Activated T-cell treated with anti-CD3 and anti-CD28 coated beads, Interleukin-2, amount 50 U/mL, for 72 hours (primary cell): ENCODE measurements at places on chromosomes 6 and 20. TPM values are rescaled to one million over a fixed set of nuclear protein-coding genes. Genes with fewer than 3 reads are reported as not detected.

DNA sequence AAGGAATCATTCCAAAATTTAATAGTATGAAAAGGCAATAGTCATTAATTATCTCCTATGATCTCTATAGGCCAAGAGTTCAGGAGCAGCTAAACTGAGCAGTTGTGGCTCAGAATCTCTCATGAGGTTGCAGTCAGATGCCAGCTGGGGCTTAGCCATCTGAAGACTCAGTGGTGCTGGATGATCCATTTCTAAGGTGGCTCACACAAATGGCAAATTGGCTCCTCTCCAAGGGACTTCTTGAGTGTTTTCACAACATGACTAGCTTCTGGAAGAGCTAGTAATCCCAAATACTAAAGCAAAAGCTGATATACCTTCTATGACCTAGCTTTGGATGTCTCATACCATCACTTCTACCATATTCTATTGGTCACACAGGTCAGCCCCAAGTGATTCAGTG is 104.2 kb downstream of the HAO1 start:
- no peak for DNase-seq
- no peaks in the 10 kb centered on the region for H3K4me1 ChIP-seq
- H3K4me3 ChIP-seq, result no peak overlapping the region
- H3K27me3 ChIP-seq, result no peaks in the 10 kb centered on the region
- no peak overlapping the region for H3K27ac ChIP-seq

DNA sequence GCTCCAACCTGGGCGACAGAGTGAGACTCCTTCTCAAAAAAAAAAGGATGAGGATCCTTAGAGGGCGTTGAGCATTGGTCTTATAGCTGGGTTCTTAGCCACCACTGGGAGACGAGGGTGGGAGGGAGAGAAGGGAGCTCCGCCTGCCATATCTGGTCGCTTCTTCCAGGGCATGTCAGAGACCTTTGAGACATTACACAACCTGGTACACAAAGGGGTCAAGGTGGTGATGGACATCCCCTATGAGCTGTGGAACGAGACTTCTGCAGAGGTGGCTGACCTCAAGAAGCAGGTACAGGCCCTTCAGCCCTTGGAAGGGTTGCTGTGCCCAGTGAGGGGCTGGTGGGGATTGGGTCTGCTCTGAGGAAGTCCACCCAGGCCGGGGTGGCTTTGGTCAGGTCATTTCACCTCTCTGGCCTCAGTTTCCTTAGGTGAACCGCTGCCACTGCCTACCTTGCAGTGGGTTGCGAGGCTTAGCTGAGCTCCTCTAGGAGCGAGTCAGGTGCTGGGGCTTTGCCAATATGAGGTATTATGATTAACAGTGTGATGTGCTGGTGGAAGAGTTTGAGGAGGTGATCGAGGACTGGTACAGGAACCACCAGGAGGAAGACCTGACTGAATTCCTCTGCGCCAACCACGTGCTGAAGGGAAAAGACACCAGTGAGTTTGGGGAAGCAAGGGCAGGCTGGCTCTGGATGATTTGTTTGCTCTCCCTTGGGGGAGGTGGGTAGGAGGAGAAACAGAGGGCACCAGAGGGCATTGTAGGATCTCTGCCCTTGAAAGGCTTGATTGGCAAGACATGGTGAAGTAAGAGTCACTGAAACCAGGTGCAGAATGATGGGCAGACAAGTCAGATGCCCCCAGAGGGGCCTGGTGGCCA is 8.5 kb downstream of the CNPY3 start:
- no peak overlapping the region for H3K27ac ChIP-seq
- peaks cover 35% of the 10 kb centered on the region for H3K4me1 ChIP-seq
- DNase-seq, result no peak
- H3K4me3 ChIP-seq, result no peak overlapping the region
- no peaks in the 10 kb centered on the region for H3K27me3 ChIP-seq

- no peak overlapping the region for H3K4me3 ChIP-seq
- peak; percentile 26 for DNase-seq
- H3K36me3 ChIP-seq, result no peaks in the 10 kb centered on the region
- H3K4me1 ChIP-seq, result no peaks in the 10 kb centered on the region
- H3K27me3 ChIP-seq, result no peaks in the 10 kb centered on the region
- no peak overlapping the region for H3K27ac ChIP-seq
Measured at GRCh38 chr20:61886721-61887595, 178.7 kb downstream of the TAF4 start.

- H3K4me3 ChIP-seq, result no peak overlapping the region
- no peak overlapping the region for H3K27ac ChIP-seq
- no peak for DNase-seq
- no peaks in the 10 kb centered on the region for H3K4me1 ChIP-seq
- peaks cover 9% of the 10 kb centered on the region for H3K27me3 ChIP-seq
Measured at GRCh38 chr6:145241039-145241438, 494.3 kb downstream of the EPM2A start.

GRCh38 chr6:30747300-30747687 is 2.9 kb upstream of the IER3 start:
- H3K4me3 ChIP-seq, result no peak overlapping the region
- no peak for DNase-seq
- no peaks in the 10 kb centered on the region for H3K27me3 ChIP-seq
- H3K36me3 ChIP-seq, result peaks cover 8% of the 10 kb centered on the region

- peaks cover 71% of the 10 kb centered on the region for H3K4me1 ChIP-seq
- peak overlapping the region; percentile 41 for H3K4me3 ChIP-seq
- peak; percentile 32 for DNase-seq
- H3K36me3 ChIP-seq, result no peaks in the 10 kb centered on the region
Measured at GRCh38 chr6:158564243-158565121, 4.6 kb downstream of the TMEM181 start.

- no peak for DNase-seq
- no peaks in the 10 kb centered on the region for H3K4me1 ChIP-seq
- no peak overlapping the region for H3K4me3 ChIP-seq
- H3K27me3 ChIP-seq, result no peaks in the 10 kb centered on the region
- H3K27ac ChIP-seq, result no peak overlapping the region
- no peaks in the 10 kb centered on the region for H3K36me3 ChIP-seq
Measured at GRCh38 chr6:167546611-167547327, 221.9 kb downstream of the TTLL2 start.

DNA sequence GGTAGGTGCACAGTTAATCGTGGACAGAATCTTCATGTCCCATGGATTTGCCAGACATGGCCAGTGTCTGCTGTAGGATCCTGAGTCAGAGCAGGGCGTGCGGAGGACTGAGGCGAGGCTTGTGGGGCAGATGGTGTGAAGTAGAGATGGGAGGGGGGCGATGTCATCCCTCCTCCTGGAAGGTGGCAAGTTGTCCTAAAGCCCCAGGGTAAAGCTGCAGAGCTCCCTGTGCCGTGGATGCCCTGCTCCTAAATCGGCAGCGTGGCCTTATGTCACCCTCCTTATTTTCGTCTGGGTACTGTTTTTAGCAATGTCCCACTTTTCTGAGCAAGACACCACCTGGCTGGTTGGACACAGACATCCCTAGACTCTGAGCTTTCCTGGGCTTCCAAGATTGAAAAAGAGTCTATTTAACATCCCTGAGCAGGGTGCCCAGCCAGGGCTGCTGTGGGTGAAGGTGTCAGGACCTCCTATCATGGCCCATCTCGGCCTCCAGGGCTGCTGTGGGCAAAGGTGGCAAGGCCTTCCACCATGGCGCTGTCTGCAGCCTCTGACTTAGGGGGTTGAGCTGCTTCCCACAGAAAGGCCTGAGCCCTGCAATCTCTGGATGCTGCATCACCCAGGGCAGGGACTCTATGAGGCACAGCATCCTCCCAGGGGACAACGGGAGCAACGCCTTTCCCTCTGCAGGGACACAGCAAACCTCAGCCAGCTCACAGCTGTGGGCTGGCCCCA is 145.4 kb downstream of the TTLL2 start:
- H3K27ac ChIP-seq, result no peak overlapping the region
- no peaks in the 10 kb centered on the region for H3K36me3 ChIP-seq
- H3K4me1 ChIP-seq, result peaks cover 7% of the 10 kb centered on the region
- H3K4me3 ChIP-seq, result no peak overlapping the region
- no peak for DNase-seq

DNA sequence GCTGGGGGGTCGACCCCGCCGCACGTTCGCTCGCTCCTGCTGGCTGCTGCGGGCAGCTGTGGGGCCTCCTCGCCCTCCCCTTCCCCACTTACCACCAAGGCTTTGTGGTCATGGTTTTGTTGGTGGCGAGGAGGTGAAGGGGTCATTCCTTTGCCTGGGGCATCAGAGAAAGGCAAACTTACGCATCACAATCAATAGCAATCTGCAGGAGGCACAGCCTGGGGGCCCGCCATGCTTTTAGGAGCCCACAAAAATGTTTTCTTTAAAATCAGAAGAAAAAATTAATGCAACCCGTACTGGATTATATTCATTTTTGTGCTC is 137.0 kb downstream of the IMPG1 start:
- H3K36me3 ChIP-seq, result no peaks in the 10 kb centered on the region
- DNase-seq, result no peak
- H3K27me3 ChIP-seq, result peaks cover 32% of the 10 kb centered on the region
- H3K4me3 ChIP-seq, result no peak overlapping the region

DNA sequence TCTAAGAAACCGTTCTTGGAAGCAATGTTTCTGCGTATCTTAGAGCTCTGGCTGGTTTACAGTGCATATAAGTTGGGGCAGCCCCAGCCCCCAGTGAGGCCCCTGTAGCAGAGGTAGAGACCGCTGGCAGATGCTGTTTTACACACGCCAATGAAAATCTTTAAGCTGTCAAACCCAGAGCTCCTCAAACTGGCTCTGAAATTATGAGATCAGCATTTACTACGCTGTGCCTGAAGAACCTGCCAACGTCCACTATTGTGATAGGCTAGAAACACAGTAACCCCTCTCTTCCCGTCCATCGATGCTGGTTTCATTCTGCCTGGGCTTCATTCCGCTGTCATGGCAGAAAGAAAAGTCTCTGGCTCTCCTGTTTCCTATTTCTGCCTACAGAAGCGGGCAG is 160.6 kb downstream of the SMOC2 start:
- H3K27ac ChIP-seq, result no peak overlapping the region
- H3K4me1 ChIP-seq, result no peaks in the 10 kb centered on the region
- H3K4me3 ChIP-seq, result no peak overlapping the region
- H3K27me3 ChIP-seq, result no peaks in the 10 kb centered on the region
- DNase-seq, result no peak
- H3K36me3 ChIP-seq, result peaks cover 2% of the 10 kb centered on the region

DNA sequence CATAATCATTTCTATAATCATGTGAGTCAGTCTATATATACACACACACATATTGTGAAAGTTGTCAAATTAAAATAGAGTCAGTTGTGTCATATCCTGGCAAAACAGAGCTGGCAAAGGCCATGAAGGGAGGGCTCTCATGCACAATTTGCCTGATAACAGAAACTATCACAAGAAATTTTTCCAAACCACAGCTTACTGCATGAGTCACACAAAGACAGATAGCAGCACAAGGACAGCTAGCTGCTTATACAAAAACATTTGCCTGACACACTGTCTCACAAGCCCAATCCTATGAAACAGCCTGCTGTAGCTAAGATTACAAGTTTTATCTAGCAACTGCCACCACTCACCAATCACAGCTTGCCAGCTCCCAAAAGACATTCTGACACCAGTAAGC is 848.5 kb upstream of the MAN1A1 start:
- no peaks in the 10 kb centered on the region for H3K4me1 ChIP-seq
- no peak for DNase-seq
- no peaks in the 10 kb centered on the region for H3K36me3 ChIP-seq
- H3K27me3 ChIP-seq, result no peaks in the 10 kb centered on the region
- H3K27ac ChIP-seq, result no peak overlapping the region

DNA sequence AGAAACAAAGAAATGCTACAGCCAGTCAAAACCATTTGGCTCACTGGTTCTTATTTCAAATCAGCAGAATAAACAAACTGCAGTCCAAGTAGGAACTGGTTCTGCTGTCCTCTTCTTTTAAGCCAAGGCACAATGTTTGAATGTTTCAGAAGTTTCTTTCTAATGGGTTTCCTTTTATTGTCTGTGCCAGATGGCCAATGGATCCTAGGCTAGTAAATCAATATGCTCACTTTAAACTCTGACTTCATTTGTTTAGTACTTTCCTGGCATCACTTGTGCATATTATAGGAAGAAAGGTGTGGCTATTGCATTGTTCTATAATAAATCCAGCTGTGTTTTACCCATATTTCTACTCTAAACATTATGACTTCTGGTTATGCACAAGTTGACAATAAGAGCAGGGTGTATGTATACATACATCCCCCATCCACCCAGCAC is 99.7 kb upstream of the PLCB4 start:
- peaks cover 1% of the 10 kb centered on the region for H3K36me3 ChIP-seq
- no peak overlapping the region for H3K4me3 ChIP-seq
- no peak overlapping the region for H3K27ac ChIP-seq
- DNase-seq, result no peak
- H3K27me3 ChIP-seq, result no peaks in the 10 kb centered on the region

Gene BCAS1
- not detected for total RNA-seq

Gene TREML1
- not detected for total RNA-seq

Gene PTK6
- total RNA-seq, result 0.97 TPM

Gene PBOV1
- total RNA-seq, result not detected

Gene COL9A3
- total RNA-seq, result 0.46 TPM

Gene ANKRD66
- not detected for total RNA-seq

Gene BMP5
- total RNA-seq, result not detected

Gene TFAP2D
- total RNA-seq, result not detected
